Fibroblast of the conjunctiva (primary cell): ENCODE measurements at places on chromosomes 3 and 15.

DNA sequence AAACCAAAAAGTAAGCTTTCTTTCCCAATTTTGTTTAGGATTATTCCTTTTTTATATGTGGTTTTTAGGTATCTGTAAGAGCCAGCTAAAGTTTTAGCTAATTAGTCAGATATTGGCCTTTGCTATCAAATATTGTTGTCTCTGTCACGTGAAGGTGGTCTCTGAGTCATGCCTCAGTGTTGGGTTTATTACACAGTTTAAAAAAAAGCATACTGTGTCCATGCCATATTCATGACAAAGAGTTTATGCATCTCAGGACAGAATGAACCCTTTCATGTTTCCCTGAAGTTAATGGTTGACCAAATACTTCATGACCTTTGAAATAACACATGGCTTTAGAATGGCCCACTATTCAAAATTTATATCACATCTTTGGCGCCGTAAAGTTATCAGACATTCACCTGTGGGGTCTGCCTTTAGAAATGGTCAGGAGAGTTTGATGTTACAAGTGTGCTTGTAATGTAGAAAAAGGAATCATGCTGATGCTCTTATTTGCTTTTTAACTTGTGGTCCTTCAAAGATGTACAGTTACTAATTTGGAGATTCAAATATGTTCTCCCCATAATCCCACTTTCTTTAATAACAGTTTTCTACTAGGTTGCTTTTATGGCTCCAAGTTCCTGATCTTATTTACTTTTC, 101.5 kb downstream of the MYRIP start:
- DNase-seq, result no peak

DNA sequence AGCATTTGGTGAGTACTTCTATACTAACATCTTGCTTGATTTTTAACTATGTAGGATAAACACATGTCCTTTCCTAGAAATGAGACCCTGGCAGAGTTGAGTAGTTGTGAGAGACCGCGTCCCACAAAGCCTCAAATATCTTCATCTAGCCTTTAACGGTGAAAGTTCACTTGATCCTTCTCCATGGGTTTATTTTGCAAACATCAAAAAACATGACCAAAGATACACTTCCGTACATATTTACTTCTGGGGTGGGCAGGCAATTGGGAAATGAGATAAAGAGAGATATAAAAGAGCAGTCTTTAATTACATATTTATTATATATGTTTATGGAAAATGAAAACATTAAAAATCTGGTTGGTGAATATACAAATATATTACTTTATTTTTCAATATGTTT, 5.2 kb upstream of the KAT2B start:
- DNase-seq, result no peak

GRCh38 chr3:119433613-119434325, 29.6 kb downstream of the TMEM39A start:
- no peak for DNase-seq

DNA sequence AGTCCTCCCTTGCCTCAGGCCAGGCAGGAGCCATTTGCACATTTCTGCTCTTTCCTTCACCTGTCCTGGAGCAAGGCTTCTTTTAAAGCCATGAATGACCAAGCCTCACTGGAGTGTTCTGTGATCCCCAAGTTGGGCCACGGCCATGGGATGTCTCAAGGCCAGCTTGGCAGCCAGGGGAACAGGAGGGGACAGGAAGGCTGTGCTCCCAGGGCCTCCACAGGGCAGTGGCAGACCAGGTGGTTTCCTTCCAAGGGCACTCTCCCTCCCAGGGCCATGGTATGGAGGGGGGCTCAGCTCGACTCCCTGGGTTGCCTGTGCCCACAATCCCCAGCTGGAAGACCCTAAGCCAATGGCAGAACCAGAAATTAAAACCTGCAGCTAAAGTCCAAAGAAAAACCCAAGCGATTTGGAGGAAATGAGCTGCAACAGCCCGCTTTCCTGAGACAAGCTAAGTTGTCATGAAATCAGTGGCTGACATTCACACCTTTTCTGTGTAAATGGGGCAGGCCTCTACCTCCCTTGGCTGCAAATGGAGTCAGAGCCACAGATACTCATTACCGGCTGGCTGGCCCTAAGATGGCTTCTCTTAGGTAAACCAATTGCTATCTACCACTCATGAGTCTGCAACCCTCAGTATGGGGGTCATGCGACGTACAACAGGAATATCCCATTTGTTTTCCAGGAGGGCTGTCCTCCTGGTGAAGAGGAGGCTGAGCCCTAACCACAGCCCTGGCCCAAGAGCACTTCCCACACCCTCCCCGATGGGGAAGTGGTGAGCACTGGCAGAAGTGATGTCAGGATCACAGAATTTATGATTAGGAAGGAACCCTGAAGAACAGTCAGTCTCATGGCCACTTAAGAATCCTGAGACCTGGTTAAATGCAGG, 83.3 kb downstream of the SNRK start:
- no peak for DNase-seq

DNA sequence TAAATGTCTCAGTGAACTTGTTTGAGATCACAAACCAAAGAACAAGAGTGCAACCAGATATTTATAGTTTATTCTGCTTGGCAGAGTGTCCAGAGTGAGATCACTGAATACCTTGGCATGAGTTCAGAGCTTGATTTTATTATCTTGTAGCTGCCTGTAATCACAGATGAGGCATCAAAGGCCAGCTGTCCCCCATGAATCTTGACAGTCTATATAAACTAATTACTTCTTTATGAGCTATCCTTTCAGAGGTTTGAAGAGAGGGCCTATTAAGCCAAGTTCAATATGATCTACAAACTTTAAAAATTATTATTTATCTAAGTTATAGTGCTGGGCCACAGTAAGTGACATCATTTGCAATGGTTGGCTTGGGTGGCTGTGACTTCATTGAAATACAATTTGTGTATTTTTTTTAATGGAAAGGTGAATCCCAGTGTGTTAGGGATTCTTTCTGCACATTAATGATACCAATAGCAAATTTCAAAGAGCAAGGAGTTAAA, 251.5 kb downstream of the CLSTN2 start:
- peak; percentile 23 for DNase-seq

DNA sequence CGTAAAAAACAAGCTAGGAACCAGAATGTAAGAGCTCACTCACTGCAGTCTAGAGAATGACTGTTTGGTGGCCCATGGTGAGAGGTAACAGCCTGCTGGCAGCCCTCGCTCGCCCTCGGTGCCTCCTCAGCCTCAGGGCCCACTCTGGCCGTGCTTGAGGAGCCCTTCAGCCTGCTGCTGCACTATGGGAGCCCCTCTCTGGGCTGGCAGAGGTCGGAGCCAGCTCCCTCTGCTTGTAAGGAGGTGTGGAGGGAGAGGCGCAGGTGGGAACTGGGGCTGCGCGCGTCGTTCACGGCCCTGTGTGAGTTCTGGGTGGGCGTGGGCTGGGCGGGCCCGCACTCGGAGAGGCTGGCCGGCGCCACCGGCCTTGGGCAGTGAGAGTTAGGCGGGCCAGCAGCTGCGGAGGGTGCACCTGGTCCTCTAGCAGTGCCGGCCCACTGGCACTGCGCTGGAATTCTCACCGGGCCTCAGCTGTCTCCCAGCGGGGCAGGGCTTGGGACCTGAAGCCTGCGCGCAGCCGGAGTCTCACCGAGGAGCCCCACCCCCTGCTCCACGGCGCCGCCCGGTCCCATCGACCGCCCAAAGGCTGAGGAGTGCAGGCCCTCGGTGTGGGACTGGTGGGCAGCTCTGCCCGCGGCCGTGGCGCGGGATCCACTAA, 420.6 kb downstream of the RBMS3 start:
- DNase-seq, result no peak

GRCh38 chr3:140117096-140117526, 182.1 kb downstream of the CLSTN2 start:
- DNase-seq, result no peak

DNA sequence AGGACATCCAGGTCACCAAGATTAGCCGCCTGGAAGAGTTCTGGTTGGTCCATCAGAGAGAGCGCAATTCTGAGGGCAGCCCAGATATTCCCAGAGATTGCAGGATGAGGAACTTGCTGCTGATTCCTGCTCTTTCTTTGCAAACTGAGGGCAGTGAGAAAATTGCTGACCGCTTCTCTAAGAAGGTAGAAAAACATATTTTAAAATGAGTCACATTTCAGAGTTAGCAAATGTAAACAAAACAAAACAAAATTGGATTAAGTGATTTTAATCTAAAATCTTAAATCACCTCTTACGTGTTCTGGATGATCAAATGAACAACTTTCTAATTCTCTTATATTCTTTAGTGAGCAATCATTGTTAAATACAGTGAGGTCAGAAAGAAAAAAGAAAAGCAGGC, 149.0 kb downstream of the USP13 start:
- DNase-seq, result no peak

DNA sequence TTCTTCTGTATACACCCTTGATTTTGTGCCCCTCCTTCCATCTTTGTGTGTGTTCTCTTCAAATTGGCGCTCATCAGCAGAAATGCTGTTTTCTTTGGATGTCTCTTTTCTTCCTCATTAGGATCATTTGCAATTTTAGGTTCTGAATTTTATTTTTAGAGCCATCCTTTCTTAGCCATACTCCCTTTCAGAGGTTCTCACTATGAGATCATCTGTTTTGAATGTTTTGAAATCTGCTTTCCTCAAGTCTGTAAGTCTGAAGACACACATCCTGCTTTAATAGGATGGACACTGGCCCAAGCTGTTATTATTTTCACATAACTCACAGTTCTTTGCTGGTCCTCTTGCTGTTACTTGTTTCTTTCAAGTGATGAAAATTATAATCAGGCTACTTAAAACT, 124.8 kb downstream of the BDH1 start:
- DNase-seq, result no peak

GRCh38 chr3:119635719-119636118, 24.7 kb downstream of the POPDC2 start:
- no peak for DNase-seq

DNA sequence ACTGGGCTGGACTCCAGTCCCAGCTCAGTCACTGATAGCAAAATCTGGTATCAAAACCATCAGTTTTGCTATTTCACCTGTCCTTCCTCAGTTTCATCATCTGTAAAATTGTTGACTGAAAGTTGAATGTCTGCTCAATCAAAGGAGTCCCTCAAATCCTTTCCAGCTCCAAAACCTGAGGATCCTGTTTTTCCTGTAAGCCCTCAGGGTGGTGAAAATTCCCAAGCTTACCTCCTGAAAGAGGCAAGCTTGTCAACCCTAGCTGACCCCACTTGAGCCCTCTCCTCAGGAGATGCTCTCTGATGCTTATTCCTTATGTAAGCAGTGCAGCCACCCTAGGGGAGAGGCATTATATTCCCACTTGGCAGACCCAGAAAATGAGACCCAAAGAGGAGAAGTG, 82.6 kb downstream of the HMG20A start:
- DNase-seq, result no peak

GRCh38 chr15:80732818-80733217, 37.7 kb downstream of the ABHD17C start:
- DNase-seq, result no peak

DNA sequence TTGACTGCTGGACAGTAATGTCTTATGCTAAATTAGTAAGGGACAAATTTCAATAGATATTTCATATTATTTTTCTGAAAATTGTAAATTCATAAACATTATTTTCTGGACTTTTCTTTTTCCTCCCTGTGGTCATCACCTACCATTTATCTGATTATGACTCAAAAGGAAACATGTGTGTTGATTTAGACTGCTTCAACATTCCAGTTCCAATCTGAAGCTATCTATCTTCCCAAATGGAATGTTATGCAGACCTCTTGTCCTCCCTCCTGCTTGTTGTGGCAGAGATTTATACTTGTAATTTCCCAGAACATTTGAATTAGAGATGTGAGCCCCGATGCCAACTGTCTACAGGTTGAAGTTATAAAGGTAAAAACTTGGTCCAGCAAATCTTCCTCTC, 803.4 kb downstream of the TUSC7 start:
- no peak for DNase-seq

DNA sequence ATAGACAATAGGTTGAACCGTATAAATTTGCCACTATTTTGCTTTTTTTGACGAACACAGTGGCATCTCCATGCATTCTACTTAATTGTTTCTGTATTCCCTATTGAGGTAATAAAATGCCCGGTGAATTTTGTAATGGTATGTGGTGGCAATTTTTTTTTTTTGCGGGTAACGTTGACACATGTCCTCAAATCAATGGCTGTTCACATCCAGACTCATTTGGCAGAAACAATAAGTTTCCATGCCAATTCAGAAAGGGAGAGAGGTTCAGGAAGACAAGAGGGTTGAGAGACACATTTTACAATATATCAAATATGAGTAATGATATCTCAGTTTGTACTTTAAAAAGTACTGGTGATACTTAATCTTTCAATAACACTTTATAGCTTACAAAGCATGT, 463.9 kb downstream of the WDR72 start:
- no peak for DNase-seq

GRCh38 chr15:69302929-69303328, 4.2 kb downstream of the PAQR5 start:
- DNase-seq, result no peak

DNA sequence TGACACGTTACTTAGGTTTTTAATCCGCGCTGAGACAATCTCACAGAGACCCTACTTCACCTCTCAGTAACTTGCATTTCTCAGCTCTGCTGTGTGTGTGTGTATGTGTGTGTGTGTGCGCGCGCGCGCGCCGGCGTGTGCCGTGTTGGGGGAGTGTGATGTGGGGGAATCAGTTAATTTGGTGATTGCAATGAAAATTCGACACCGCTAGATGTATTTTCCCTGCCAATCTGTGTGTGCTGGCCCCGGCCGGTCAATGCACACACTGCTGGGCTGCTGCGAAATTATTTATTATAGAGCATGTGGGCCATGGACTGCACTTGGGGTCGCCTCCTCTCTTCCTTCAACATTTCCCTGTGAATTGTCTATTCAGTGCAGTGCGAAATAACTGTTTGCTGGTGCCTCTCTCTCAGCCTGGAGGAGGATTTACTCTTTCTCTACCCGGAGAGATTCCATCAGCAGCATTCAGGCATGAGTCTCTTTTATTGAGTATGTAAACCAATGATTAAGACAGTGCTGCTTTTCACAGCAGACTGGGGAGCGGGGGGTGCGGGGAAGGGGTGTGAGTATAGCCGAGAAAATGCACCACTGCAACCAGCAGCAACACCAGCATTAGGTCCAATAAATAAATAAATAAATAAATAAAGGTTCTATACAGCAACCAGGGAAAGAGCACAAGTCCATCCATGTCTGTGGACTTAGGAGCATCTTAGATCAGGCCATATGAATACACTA, 2.9 kb downstream of the CADM2 start:
- no peak for DNase-seq
